Activated T-cell treated with anti-CD3 and anti-CD28 coated beads for 4 hours (primary cell): ENCODE measurements at places on chromosomes 11 and 22.

- no peak for DNase-seq
Observed at GRCh38 chr11:1071571-1072115, 3.0 kb upstream of the MUC2 start.

- DNase-seq = no peak
Observed at GRCh38 chr11:1573903-1574237, 1.8 kb upstream of the DUSP8 start.

GRCh38 chr11:62151737-62152102 is 27.9 kb downstream of the INCENP start:
- DNase-seq = no peak

DNA sequence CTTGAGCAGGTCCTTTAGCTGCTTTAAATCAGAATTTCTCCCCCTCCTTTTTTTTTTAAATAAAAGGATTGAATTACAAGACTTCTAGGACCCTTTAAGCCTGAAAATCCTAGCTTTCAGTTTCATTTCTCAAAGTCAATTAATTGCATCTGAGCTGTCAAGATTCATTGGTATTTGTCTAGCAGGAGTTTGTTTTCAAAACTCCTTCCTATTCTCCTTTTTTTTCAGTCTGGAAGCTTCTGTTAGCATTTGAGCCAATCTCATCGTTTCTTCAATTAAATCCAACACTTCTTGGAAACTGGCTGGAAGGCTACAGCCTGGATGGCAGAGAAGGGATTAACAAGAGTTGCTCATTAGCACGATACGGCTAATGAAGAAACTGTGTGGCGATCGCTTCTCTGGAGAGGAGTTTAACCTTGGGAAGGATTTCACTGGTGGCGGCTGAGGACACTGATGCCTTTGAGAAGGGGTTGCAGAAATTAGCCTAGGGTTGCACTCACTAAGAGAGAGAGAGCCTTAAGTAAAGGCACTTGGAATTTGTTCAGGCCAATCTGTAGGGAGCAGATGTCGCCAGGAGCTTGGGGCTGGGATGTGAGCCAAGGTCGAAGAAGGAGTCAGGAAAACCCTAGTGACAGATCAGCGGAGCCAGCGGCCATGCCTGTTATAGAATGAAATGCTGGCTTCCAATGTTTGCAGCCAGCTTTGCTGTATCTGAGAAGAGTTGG is 43.8 kb upstream of the API5 start:
- DNase-seq = no peak

DNA sequence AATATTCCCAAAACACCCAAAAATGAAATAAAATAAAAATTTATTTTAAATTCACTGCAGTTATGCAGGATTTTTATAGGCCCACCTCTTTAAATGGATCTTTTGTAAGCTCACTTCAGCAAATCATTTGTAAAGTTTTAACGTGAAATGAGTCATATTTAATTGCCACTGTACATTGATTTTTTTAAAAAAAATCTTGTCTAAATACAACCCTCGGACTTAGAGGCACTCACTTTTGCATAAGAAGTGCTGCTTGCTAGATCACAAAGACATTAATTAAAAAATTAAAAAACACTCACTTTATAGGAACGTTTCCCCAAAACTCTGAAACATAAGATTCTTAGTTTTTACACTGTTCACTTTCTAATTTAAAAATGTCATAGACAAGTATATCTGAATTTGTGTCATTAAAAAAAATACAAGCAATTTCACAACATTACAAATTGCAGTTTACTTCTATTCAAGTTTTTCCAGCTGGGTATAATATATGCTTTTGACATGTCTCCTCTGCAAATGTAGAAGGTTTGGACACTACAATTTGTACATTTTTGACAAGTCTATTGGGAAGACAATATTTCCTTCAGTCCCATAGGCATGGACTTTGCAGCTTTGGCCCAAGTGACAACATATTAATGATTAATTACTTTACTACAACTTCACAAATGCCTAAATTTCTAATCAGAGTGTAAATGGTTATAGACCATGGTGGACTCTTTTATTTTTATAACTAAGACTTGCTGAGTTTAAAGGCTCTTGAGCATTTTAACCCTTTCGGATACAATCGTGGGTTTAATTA is 1088.4 kb downstream of the LRRC4C start:
- no peak for DNase-seq

DNA sequence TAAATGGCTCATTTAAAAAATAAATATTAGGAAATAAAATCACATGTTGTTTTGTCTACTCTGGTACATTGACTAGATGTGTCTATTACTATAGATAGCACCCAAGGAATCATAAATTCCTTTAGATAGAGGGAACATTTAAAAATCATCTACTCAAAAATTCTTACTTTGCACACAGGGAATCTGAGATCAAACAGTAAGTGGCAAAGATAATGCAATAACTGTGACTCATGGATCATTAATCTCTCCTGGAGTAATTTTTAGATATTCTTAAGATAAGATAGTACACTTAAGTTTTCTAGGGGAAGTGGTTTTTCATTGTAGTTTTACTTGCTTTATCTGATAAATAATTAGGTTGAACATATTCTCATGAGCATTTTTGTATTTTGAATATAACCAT is 468.9 kb downstream of the LUZP2 start:
- DNase-seq = no peak

- DNase-seq = no peak
Observed at GRCh38 chr11:76660533-76661305, 9.8 kb downstream of the LRRC32 start.

DNA sequence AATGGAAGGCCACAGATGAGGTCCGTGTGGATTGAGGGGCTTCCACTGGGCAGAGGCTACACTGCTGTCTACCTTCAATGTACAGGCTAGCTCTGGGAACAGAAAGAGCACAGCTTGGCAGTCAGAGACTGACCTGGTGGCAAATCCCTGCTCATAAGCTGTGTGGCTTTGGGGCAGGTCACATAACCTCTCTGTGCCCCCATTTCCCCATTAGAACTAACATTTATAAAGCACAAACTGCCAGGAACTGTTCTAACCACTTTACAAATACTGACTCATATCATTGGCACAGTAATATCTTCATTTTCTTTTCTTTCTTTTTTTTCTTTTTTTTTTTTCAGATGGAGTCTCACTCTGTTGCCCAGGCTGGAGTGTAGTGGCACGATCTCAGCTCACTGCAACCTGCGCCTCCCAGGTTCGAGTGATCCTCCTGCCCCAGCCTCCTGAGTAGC is 3.1 kb downstream of the FOSL1 start:
- DNase-seq = no peak

DNA sequence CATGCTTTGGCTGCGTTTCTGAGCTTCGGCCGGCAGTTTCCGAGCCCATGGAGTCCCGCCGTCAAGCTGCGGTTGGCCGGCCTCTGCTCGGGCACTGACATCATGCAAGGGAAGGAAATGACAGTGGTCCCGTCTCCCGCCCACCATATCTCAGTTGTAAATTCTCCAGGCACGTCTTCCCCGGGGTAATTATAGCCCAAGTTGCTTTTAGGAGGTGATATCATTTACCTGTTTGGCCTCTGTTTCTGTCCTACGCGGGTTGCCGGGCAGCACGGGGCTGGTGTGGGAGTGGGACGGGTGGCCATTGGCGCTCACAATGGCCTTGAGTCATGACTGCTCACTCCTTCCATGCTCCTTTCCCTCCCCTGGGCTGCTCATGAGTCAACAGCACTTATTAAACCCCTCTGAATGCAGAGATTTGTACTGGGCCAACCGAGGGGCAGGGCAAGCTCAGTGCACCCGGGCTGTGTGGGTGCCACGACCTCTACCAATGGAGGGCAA is 4.2 kb upstream of the ANO1 start:
- DNase-seq = no peak

GRCh38 chr22:47307326-47307725 is 544.9 kb downstream of the TBC1D22A start:
- no peak for DNase-seq

GRCh38 chr11:100715165-100715761 is 28.2 kb downstream of the ARHGAP42 start:
- DNase-seq = no peak

DNA sequence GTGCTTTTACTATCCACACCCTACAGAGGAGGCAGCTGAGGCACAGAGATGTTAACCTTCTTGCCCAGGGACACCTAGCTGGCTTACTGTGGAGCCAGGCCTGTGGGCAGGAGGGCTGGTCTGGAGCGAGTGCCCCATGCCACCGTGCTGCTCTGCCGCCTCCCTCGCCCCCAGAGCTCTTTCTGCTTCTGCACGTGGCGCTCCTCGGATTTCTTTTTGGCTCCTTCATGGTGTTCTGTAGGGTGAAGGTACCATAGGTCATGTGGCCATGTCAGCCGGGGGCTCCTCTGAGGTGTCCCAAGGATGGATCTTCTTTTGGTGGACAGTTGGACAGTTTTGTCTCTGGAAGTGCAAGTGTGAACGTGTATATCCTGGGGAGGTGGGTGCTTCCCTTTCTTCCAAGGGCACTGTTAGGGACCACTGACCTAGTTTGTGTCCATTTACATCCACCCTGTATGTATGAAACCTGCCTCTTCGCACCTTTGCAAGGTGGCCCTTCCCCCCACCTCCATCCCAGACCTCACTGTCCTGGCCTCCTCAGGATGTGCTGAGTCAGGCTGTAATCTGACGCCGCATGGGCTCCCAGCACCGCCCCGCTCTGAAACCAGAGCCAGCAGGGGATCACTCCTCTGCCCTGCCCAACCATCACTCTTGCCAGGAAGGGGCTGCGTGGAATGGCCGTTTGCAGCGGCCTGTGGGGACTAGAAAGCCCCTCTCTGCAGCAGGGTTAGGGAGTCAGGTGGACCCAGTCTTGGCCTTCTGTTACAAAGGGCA is 31.7 kb downstream of the POLR3H start:
- no peak for DNase-seq

- peak; percentile 42 for DNase-seq
Observed at GRCh38 chr22:24432059-24432853, 4.9 kb downstream of the ADORA2A start.

DNA sequence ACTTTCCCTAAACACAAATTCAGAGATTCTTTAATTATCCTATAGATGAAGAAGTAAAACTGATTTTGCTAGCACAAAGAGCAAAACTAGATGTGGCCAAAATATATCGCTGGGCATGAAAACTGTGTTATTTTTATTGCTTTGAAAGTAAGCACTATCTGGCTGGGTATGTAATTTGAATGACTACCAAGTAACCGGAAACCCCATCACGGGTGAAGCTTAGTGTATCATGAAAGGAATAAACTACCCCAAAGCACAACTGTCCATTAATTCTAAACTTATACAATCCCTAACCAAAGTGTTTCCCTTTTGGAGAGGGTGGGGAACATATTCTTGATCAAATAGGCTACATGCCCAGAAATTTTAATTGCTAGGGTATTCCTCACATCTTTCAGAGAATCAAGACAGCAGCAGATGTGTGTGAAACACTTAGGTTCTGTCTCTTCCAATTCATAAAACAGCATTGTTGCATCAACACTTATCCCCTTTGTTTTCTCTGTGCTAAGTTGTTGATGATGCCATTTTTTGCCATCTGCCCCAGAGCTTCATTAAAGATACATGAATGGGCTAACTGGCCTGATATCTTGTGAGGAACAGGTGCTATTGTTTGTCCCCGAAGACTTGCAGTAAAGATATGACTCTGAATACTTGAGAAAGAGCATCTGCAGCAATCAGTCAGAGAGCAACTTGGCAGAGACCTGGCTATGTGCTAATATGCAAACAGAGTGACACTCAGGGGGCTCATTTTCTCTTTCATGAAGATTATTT is 238.2 kb downstream of the SOX6 start:
- no peak for DNase-seq

- DNase-seq = no peak
Observed at GRCh38 chr22:30778261-30778660, 83.6 kb downstream of the OSBP2 start.

DNA sequence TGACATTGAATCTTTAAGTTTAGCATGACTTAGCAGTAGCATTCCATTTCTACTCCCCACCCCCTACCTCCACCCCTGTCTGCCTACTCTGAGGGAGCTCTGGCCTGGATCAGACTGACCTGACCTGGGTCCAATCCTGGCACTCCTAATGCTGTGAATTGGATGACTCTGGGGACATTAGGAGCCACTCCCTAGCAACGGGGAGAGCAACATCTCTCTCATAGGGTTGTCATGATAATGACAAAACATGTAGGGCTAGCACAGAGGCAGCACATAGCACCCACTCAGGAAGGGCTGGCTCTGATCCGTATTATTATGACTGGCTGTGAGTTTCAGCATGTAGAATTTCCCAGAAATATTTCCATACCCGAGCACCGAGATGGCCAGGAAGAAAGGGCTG is 40.5 kb downstream of the CABIN1 start:
- no peak for DNase-seq

- no peak for DNase-seq
Observed at GRCh38 chr22:49241174-49241851, 586.4 kb downstream of the BRD1 start.

- no peak for DNase-seq
Observed at GRCh38 chr11:29978549-29978948, 38.3 kb downstream of the KCNA4 start.

- no peak for DNase-seq
Observed at GRCh38 chr22:24977370-24978221, 25.1 kb downstream of the KIAA1671 start.

DNA sequence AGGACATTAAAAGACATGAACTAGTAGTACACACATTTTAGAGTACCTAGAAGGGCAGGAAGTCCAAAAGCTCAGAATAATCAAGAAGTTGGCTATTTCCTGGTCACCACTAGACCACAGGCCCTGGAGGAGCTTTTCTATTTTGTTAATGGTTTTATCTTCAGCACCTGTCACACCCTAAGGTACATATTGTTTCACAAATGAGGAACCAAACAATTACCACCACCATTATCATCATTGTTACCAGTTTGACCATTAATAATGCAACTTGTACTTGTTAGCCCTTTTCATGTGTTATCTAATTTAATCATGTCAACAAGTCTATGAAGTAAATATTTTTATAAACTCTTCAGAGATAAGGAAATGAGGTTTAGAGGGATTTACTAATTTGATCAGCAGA is 4.9 kb downstream of the MRPL48 start:
- DNase-seq = no peak

- DNase-seq = no peak
Observed at GRCh38 chr22:43126501-43127165, 16.1 kb downstream of the BIK start.

DNA sequence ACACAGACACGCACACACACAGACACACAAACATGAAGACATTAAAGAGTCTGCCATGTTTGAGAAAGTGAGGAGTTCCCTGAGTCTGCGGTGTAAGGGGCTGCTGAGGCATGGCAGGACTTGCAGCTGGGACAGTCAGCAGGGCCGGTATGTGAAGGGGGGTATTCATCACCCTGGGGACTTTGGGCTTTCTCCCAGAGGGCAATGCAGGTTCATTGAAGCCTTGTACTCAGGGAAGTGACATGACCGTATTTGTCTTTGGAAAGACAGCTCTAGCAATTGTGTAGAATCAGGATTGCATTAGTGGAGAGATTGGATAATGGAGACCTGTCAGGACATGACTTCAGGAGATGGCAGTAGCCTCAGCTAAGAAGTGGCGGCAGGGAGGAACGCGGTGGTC is 9.4 kb upstream of the ADAMTS8 start:
- no peak for DNase-seq

GRCh38 chr11:118928870-118929500 is 3.3 kb upstream of the BCL9L start:
- DNase-seq = no peak

DNA sequence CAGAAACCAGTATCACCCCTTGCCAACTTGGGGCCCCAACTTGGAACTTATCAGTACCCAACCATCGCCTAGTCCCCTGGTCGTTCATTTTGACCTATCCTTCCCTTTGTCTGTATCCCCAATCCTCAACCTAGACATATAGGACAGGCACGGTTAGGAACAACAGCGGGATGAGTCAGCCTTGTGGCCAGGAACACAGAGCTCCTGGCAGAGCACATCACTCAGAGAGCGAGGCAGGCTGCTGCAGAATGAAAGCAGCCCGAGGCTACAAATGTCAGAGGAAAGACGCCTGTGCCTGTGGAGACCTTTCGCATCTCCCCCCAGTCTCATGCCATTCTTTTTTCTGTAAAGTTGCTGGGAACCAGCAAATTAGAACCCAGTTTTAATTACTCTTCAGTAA is 14.6 kb downstream of the DKK3 start:
- DNase-seq = no peak
